Osteocyte (in vitro differentiated cells): ENCODE measurements at places on chromosomes 3 and 15. TPM values are rescaled to one million over a fixed set of nuclear protein-coding genes. Genes with fewer than 3 reads are reported as not detected.

LSAMP gene
- 3.9 and 4.4 TPM in 2 replicates for total RNA-seq

DNA sequence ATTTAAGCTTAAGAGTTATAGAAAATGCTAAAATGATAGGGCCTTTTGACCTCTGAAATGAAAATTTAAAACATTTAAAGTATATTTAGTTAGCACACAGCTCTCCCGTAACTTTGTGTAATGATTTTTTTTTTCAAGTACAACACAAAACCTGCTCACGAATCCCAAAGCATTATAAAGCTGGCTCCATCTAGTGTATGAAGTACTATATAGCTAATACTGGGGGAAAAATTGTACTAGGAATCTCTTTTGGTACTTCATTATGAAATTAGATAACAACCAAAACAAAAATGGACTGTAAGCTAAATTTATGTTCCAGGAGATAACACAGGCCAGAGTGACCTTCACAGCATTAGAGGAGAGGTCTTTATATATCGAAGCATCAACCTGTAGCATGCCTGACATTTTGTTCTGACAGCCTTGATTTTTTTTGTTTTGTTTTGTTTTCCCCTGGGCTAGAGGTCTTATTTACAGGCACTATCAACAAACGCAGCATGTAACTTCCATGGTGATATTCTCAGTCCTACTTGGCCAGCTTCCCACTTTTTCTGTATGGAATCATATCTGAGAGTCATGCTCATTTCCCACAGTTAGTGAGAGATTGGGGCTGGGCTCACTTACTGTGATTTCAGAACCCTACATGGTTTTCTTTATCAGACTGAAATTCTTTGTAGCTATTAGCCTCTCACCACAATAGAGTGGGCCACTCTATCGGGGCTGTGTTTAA, 116.3 kb downstream of the MITF start:
- no peak overlapping the region for H3K4me3 ChIP-seq
- H3K36me3 ChIP-seq = no peaks in the 10 kb centered on the region
- no peaks in the 10 kb centered on the region for H3K27me3 ChIP-seq
- H3K27ac ChIP-seq = no peak overlapping the region
- H3K4me1 ChIP-seq = peaks cover 9% of the 10 kb centered on the region
- no peak for DNase-seq

GRCh38 chr3:134441321-134441720, 44.5 kb downstream of the ANAPC13 start:
- H3K4me1 ChIP-seq = peaks cover 31% of the 10 kb centered on the region
- H3K36me3 ChIP-seq = peaks cover 2% of the 10 kb centered on the region
- no peaks in the 10 kb centered on the region for H3K27me3 ChIP-seq
- H3K27ac ChIP-seq = no peak overlapping the region
- H3K4me3 ChIP-seq = no peak overlapping the region

FAM227B gene
- total RNA-seq = 3.0 and 4.0 TPM in 2 replicates

GOLGA6L10 gene
- 1.6 and 2.9 TPM in 2 replicates for total RNA-seq
